GDM1 (cell line): ENCODE measurements at places on chromosomes 4 and X.

GRCh38 chr4:40562208-40562607 lies 67.5 kb downstream of the RBM47 start:
- DNase-seq: no peak

DNA sequence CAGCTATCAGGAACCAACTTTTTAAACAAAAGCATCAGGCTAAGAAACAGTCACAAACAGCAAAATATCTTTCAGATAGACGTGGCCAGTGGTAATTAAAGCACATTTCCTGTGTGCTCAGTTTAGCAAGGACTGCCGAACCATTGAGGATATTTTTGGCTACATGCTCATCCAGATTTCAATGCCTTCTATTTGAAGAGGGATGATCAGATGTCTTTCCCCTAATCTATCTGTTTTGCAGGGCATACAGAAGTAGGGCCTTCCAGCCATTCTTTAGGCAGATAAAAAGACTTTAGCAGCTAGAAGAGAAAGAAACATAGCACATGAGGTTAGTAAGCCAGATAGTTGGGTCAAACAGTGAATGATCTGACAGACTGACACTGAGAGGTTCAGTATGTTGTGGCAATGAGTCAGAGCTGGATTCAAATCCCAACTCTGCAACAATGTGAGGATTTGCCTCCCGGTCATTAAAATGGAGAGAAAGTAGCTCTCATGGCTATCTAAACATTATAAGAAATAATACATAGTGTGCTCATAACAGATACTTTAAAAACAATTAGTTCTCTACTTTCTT lies 100.0 kb upstream of the PRKG2 start:
- DNase-seq: no peak

DNA sequence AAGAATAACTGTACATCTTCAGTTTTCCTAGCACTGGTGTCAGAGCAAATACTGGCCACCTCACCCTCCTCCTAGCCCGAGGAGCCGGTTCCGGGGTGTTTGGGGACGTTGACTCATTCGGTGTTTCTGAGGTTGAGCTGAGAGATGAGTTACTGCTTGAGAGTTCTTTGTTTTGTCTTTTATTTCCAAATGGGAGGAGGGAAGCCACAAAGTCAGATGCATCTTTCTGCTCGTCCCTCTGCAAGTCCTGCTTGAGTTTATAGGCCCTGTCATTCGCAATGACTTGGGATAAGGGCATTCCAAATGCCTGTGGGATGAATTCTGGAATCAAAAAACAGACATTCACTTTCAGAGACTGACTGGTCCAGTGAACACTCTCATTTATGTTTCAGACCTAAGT lies 77.5 kb downstream of the HCCS start:
- DNase-seq: no peak

DNA sequence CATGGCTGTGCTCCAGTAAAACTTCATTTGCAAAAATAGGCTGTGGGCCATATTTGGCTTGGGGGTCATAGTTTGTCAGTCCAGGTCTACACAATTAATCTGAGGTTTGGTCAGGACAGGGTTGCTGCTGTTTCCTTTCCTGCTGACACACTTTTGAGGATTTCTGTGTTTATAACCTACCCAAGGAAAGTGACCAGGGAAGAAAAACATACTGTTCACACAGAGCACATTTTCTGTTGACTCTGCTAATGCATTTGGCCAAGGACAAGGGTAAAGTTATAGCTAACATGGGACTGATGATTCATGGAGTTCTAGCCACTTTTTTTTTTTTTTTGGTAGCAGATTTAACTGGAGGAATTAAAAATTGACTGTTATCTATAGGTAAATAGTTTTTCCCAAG lies 43.9 kb upstream of the GEMIN8 start:
- no peak for DNase-seq

- no peak for DNase-seq
Observed at GRCh38 chr4:4696530-4696929, 154.7 kb upstream of the STX18 start.

DNA sequence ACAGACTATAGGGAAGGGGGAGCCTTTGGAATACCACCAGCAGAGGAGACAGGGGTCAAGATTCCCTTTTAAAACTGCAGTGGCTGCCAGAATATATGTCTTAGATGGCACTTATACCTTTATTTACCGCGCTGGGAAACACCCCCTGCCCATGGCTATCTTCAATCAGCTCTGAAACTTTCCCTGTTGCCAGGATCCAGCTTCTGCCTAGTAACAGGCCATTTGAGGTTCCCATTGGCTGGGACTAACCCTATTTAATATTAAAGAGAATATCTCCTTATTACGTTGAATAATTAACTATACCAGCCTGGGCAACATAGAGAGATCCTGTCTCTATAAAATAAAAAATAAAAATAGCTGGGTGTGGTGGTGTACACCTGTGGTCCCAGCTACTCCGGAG lies 23.8 kb downstream of the SOWAHB start:
- DNase-seq: no peak

GRCh38 chr4:150316332-150317205 lies 238.3 kb downstream of the DCLK2 start:
- no peak for DNase-seq

DNA sequence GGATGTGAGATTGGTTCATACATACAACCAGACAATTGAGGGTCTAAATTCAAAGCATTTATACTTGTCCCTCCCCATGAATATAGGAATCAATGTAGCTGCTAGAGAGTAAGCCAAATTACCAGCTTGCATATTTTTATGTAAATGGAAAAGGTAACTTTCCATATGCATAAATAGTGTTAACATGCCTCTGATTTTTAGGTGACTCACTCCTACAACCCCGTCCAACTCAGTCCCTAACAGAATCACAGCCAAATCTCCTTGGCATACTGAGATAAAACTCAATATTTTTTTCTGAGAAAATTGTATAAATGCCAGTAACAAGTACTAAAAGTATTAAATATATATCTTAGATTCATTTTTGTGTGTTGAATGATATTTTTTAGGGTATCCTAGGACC lies 67.2 kb downstream of the INPP4B start:
- no peak for DNase-seq

DNA sequence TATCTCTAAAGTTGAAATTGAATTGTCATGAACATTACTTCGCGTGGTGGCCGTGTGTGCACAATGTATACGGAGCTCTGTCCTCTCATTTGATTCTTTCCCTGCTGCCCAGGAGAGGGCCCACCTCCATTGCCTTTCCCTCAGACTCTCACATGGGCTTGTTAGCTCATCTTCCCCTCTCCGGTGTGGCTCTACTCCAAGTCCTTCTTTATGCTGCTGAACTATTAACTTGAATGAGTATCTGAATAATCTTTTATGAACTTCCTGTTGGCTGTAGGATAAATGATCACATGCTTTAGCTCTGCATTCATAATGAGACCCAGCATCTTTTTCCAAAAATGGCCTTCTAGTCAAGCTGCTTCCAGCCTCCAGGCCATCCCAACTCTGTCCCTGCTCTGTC lies 68.8 kb upstream of the CLNK start:
- no peak for DNase-seq

GRCh38 chrX:12894074-12895030 lies 12.1 kb upstream of the TLR8 start:
- peak; percentile 4 for DNase-seq

GRCh38 chr4:67106861-67107460 lies 438.3 kb downstream of the CENPC start:
- DNase-seq: no peak

GRCh38 chr4:42627885-42628646 lies 28.8 kb downstream of the ATP8A1 start:
- no peak for DNase-seq

- no peak for DNase-seq
Observed at GRCh38 chr4:176789955-176790354, 2.8 kb downstream of the VEGFC start.

DNA sequence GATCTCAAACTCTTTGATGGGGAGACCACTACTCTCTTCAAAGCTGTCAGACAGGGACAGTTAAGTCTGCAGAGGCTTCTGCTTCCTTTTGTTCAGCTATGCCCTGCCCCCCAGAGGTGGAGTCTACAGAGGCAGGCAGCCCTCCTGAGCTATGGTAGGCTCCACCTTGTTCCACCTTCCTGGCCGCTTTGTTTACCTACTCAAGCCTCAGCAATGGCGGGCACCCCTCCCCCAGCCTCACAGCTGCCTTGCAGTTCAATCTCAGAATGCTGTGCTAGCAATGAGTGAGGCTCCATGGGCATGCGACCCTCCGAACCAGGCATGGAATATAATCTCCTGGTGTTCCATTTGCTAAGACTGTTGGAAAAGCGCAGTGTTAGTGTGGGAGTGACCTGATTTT lies 42.1 kb upstream of the UGT2B10 start:
- no peak for DNase-seq

GRCh38 chrX:56788229-56788628 lies 59.2 kb downstream of the NBDY start:
- DNase-seq: no peak
